Ammon's horn (tissue), 1 donor: ENCODE measurements at places on chromosomes 5 and 9.

- no peak for DNase-seq
Measured at GRCh38 chr5:119171686-119172085, 100.8 kb downstream of the DMXL1 start.

- DNase-seq = no peak
Measured at GRCh38 chr9:128211981-128212281, 8.8 kb downstream of the DNM1 start.

GRCh38 chr9:128792978-128793686 is 6.1 kb downstream of the TBC1D13 start:
- no peak for DNase-seq

- DNase-seq = no peak
Measured at GRCh38 chr5:176394096-176394495, 5.5 kb downstream of the HIGD2A start.

GRCh38 chr5:17679597-17680203 is 45.4 kb downstream of the TAF11L14 start:
- no peak for DNase-seq

GRCh38 chr5:140642718-140643117 is 3.5 kb downstream of the TMCO6 start:
- no peak for DNase-seq

DNA sequence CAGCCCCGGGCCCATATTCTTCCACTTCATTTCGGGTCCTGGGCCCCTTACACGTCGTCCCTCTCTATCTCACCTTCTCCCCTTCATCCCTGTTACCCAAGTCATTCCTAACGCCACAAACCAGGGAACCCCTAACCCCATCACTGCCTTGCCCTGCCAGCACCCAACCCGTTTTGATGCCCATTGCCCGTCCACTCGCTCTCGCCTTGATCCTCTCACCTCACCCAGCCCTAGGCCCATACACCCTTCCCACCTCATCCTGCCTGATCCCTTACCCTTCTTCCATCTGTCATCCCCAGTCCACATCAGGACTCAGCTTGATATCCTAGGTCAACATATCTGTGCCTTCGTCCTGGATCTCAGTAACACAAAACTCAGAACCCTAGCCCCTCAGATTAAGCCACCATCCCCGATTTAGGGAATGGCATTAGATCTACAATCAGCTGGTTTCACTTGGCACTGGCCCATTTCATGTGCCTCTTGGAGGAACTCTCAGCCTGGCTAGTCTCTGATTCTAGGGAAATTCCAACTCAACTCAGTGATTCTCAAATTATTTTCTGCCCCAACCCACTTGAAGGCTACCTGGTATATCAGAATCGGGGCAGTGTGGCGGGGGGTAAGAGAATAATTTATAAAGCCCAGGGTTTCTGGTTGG is 489 bp downstream of the CHMP5 start:
- peak; percentile 26 for DNase-seq

DNA sequence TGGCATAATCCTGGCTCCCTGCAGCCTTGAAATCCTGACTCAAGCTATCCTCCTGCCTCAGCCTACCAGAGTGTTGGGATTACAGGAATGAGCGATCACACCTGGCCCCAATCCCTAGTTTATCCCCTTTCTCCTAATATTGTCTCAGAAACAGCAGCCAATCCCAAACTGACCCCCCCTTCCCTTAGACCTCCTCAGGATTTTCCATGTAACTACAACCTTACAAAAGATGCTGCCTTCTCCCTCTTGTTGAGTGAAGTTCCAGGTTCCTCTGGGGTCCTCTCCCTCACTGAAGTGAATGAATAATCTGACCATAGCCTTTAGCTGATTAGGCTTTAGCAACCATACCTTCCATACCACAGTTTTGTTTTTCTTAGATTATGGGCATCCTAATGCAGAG is 25.9 kb upstream of the MSANTD3 start:
- no peak for DNase-seq

- DNase-seq = peak; percentile 18
Measured at GRCh38 chr9:7984692-7985091, 185.1 kb upstream of the DMAC1 start.

DNA sequence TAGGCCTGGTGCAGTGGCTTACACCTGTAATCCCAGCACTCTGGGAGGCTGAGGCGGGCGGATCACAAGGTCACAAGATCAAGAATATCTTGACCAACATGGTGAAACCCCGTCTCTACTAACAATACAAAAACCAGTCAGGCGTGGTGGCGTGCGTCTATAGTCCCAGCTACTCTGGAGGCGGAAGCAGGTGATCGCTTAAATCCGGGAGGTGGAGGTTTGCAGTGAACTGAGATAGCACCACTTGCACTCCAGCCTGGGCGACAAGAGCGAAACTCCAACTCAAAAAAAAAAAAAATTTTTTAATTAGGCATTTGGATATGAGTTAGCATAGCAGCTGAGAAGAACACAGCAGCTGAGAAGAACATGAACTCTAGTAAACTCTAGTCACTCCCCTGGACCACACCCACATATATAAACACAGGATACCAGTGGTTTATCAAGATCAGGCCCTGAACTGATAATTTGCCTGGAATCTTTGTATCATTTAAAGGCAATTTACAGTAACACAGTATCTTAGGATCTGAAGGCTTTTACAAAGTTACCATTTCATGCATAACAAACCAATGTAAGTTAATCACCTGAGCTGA is 4.6 kb upstream of the UGCG start:
- no peak for DNase-seq

GRCh38 chr5:169169783-169170182 is 131.2 kb downstream of the SLIT3 start:
- peak; percentile 20 for DNase-seq

DNA sequence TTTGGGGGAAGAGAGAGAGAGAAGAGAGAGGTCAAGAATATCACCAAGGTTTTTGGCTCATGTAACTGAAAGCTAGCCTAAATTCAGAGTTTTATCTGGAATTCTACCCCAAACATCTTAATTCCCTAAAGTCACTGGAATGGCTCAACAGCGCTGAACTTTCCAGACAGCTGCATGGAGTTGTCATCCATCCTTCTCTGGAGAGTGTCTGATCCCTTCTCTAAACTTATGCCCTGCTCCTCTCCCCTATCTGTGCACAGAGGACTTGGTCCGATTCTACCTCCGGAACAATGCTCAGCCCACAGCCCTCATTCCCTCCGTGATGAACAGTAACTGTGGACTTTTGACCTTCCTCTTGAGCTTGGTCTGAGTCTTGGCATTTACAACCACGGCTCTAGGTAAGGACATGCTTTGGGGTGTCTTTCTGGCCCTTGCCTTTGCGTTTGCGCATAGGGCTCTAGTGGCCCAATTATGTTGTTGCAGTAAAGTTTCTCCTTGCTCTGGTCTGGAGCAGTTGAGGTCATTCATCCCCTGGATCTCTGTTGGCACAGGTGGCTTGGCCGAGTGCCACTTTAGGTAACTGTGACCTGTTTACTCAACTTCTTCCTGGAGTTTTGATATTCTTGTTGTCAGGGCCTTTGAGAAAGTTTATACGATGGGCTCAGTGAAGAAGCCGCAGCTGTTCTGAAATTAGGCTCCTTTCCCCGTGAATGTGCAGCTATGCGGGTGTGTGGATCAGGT is 18.3 kb upstream of the CD180 start:
- DNase-seq = no peak

- DNase-seq = no peak
Measured at GRCh38 chr5:154291917-154292316, 101.4 kb downstream of the GALNT10 start.

GRCh38 chr9:31323726-31324444 is 1060.6 kb upstream of the ACO1 start:
- no peak for DNase-seq

- DNase-seq = no peak
Measured at GRCh38 chr5:83937837-83938236, 217.2 kb upstream of the HAPLN1 start.

- DNase-seq = no peak
Measured at GRCh38 chr5:115298811-115299210, 2.4 kb upstream of the CCDC112 start.

DNA sequence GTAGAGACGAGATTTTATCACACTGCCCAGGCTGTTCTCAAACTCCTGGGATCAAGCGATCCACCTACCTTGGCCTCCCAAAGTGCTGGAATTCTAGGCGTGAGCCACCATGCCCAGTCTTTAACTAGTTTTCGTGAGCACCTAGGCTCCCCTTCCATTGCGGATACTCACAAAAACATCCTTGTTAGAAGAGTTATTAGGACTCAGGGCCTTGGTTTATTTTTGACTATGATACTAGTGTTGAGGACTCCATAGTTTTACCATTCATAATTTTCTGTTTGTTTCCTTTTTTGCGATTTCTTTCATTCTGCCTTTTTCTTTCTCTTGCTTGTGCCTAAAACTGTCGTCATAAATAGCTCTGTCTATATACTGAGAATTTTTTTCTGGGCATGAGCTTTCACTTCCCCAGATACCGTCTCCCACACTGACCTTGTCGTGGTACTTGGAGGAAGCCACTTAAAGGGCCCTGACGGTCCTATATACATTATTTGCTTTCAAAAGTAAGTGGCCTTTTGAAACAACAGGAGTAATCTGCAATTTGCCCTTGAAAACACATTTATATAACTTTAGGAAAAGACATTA is 5.2 kb downstream of the F2R start:
- DNase-seq = no peak

- DNase-seq = peak; percentile 41
Measured at GRCh38 chr5:140214831-140215230, 39.8 kb downstream of the CYSTM1 start.

DNA sequence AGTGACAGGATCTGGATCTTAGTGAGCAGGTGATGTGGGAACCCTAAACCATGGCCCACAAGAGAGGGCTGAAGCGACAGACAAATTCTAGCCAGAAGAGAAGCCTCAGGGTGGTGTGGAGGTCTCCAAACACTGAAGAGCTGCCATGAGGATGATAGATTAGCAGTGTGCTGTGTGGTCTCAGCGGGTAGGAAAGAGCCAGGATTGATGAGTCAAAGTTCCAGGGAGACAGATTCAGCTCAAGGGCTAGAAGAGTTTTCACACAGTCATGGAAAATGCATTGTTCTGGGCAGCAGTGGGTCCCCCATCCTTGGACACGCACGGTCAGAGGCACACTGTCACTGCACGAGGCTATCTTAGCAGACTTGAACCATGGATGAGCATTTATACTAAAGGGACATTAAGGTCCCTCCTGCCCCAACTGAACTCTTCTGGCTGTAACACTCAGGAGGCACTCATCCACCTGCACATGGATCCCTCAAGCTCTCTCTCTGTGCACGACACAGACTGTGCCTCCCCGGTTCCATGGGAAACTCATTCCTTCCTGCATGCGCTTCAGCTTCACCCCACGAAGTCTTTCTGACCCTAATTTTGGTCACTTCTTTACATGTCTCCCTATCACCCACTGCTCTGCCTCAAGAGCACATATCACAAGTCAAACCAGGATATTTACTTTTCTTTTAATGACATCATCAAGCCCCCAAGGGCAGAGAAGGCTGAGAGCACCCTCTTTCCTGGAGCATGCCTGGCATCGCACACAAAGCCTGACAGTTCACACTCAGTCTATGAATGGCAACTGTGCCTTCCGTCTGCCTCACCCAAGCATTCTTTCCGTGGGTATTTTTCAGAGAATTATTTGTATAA is 84.8 kb downstream of the TLE1 start:
- DNase-seq = no peak

GRCh38 chr9:14293801-14294200 is 20.1 kb downstream of the NFIB start:
- DNase-seq = no peak

DNA sequence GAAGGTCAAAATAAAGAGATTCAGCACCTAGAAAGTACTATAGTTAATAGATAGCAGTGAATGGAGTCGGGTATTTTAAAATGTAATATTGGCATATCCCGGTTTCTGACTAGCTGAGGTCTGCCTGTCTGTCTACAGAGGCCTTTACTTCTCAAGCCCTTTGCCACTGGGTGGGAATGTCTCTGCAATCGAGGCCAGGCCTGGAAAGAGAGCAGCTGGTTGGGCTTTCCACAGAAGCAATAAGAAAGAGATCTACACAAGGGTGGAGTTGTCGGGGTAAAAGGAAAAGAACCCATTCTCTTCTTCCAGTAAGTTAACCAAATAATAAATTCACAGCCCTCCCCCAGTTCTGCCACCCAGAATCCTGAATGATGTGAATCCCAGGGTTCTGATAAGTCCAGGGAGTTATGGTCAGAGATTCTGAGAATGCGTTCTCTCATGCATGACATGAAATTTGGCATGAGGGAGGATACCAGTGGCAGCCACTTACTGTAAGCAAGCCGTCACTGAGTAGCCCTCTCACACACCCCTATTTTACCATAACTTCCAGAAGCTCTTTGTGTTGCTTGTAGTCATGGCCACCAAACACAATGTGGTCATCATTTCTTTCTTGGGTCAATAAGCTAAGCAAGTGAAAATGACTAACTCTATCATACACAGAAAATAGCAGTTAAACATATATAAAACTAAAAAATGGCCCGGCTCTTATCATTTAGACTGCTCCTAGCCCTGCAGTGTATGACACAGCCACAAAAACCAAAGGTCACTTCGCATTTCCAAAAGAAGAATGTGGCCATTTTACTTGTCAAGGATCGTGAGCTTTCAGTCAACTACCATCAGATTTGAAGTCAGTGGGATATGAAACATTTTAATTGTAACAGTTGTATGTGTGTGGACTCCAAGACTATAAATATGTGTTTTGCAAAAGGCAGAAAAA is 185.0 kb downstream of the GLIS3 start:
- DNase-seq = no peak

DNA sequence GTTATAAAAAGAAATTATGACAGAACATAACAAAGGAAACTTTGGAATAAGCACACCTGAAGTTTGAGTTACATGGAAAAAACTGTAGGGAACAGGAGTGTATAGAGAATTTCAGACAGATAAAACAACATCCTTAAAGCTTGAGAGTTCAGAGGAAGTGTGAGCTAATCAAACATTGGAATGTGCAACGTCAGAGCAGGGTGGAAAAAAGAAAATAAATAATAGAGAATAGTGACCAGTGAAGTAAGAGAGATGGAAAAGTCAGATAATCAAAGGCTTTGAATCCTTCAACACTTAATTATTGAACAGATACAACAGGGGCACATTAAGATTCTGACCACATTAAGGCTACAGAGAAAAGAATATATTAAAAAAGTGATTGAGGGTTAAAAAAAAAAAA is 128.5 kb upstream of the CDH10 start:
- DNase-seq = no peak

GRCh38 chr5:146060221-146060585 is 45.2 kb downstream of the PLAC8L1 start:
- no peak for DNase-seq

- DNase-seq = no peak
Measured at GRCh38 chr9:92709954-92710353, 40.0 kb upstream of the IPPK start.

- DNase-seq = no peak
Measured at GRCh38 chr5:58187432-58188261, 272.2 kb downstream of the PLK2 start.
